ENCODE measurements at places on chromosomes 16 and 17.

DNA sequence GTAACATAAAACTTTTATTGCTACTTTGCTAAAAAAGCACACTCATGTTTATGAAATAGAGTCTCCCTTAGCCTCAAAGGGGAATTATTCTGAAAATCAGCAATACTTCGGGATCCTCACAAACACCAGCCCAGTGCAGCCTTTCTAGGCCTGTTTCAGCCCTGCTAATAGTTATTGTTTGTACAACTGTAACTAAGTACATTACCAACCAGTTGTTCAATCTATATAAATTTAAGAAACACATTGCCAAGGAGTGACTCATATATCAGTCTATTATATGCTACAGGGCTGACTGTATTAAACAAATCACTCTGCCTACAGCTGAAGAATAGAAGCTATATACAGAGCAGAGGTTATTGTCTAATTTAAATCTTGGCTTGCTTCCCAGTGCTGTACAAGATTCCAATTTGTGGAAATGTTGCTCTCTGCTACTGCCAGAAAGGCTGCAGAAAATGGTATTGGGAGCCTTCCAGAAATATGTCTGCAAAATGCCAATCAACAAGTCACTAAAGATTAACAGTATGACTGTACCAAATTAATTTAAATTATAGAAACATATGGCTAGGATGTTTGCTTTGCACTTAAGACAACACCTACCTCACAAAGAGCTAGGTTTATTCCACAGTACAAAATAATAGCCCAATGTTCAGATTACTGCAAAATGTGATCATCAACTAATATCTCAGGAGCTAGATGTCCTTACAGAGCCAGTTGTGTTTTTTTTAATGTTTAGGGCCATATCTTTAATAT, 49.7 kb downstream of the TOX3 start:
- DNase-seq = peak; percentile 69

DNA sequence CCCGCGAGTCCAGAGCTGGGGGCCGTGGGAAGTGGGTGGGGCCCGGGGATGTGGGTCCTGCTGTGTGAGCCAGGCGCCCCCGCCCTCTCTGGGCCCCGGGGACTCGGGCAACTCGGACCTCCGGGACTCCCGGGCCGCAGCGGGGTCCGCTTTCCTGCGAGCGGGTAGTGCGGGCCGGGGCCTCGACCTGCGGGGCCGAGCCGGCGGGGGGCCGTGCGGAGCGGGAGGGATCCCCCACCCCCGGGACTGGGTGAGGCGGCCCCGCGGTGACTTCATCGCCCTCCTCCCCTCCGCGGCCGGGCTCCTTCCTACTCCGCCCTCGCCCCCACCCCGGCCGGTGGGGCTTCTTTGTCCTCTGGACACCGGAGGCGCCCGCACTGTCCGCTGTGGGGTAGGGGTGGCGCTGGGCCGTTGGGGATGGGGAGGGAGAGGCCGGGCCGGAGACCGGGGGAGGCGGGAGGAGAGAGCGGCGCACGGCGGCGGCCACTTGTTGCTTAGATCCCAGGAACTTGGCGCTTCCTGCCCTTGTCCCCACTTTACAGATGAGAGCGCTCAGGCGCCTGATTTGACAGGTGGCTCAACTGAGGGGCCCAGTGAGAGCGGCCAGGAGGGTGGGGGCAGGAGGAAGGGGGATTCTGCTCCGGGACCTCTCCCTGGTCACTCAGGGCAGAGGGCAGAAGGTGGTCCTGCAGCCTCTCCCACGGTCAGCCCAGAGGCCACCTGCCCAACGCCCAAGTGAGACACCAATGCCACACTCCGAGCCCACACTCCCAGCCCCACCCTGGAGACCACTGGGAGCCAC, 874 bp downstream of the CMTM3 start:
- DNase-seq = no peak

DNA sequence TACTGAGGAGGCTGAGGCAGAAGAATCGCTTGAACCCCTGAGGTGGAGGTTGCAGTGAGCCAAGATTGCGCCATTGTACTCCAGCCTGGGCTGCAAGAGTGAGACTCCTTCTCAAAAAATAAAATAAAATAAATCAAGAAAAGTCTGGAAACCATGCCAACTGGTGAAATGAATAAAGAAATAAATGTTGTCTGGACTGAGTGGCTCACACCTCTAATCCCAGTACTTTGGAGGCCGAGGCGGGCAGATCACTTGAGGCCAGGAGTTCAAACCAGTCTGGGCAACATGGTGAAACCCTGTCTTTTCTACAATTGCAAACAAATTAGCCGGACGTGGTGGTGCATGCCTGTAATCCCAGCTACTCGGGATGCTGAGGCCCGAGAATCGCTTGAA, 744 bp upstream of the LRRC37A3 start:
- DNase-seq = peak; percentile 46

DNA sequence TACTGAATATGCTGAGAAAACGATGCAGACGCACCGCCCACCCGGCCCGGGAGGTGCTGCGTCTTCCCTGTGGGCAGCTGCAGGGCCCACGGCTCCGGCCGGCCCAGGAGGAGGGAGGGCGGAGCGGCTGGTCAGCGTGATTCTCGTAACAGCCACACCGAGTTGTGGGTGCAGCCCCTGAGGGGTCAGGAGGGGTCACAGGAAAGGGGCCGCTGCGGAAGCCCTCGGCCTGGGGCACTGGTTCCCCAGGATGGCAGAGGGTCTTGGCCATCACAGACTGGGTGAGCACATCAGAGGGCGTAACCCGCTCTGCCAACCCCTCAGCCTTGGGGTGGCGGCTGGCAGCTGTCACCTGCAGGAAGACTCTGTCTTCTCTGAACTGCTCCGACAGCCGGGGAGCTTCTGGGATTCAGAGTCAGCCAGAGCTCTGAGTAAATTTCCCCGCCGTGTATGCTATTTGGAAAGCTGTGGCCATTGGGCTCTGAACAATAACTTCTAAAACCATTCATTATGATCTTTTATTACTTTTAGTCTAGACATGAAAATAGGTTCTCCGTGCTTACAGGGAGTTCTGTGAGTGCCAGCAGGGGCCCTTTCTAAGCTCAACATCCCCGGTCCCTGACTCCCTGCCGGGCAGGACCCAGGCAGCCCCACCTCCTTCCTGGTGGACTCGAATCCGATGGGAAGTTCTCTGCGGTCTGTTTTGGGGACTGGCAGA, 87.4 kb upstream of the CHMP6 start:
- DNase-seq = no peak

GRCh38 chr16:30738984-30739951, 9.0 kb upstream of the PHKG2 start:
- DNase-seq = no peak

- no peak for DNase-seq
These were observed 328.4 kb downstream of the MAF start for GRCh38 chr16:79272141-79272577.

Measured in pons (tissue), 1 donor.